Aortic smooth muscle cell (primary cell): ENCODE measurements at places on chromosomes 12 and 14. TPM values are rescaled to one million over a fixed set of nuclear protein-coding genes. Genes with fewer than 3 reads are reported as not detected.

The TAS2R19 gene
- 2.8 and 6.0 TPM in 2 replicates for total RNA-seq

The HHIPL1 gene
- total RNA-seq = 5.7 and 6.7 TPM in 2 replicates

The ANKRD52 gene
- total RNA-seq = 16.8 and 18.5 TPM in 2 replicates

The MIPOL1 gene
- total RNA-seq = 10.0 and 12.5 TPM in 2 replicates

The ADAM21 gene
- 0.50 and 1.2 TPM in 2 replicates for total RNA-seq

The FZD10 gene
- total RNA-seq = under 0.01 TPM in 1 of 2 replicates, not detected in the other

The MYO1A gene
- total RNA-seq = under 0.01 and 0.12 TPM in 2 replicates
